Substantia nigra (tissue), 51 donors: ENCODE measurements at places on chromosomes 1 and 21.

- DNase-seq = no peak
Measured at GRCh38 chr1:204520834-204521709, 4.9 kb downstream of the MDM4 start.

- no peak for DNase-seq
Measured at GRCh38 chr1:200338451-200338850, 71.4 kb downstream of the ZNF281 start.

- no peak for DNase-seq
Measured at GRCh38 chr1:115411371-115412063, 73.5 kb upstream of the NGF start.

- DNase-seq = no peak
Measured at GRCh38 chr1:172638885-172639831, 19.7 kb upstream of the FASLG start.

- DNase-seq = no peak
Measured at GRCh38 chr1:155499953-155500639, 62.5 kb downstream of the ASH1L start.

- no peak for DNase-seq
Measured at GRCh38 chr1:172545396-172546004, 12.6 kb downstream of the SUCO start.

GRCh38 chr21:18985584-18985983 lies 582.0 kb upstream of the TMPRSS15 start:
- DNase-seq = no peak

- DNase-seq = no peak
Measured at GRCh38 chr1:17908945-17909344, 153.8 kb downstream of the ACTL8 start.

GRCh38 chr1:5711956-5712645 lies 280.1 kb downstream of the NPHP4 start:
- DNase-seq = no peak

- DNase-seq = no peak
Measured at GRCh38 chr1:63555480-63555879, 32.2 kb downstream of the EFCAB7 start.

DNA sequence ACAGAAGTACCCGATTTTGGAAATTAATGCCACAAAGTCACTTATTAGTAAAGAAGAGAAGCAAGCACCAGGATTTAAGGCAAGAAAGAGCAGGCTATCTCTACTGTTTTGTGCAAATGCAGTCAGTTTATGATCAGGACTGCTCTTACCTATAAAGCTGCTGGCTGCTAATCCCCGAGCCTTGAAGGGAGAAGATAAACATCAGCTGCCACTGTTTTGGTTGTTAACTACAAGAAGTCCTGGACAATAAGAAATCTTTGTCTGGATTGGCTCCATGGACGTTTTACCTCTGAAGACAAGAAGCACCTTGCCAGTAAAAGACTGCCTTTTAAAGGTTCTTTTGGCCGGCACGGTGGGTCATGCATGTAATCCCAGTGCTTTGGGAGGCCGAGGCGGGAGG lies 21.4 kb downstream of the FRRS1 start:
- no peak for DNase-seq

GRCh38 chr1:193434319-193434718 lies 247.9 kb upstream of the B3GALT2 start:
- DNase-seq = no peak

DNA sequence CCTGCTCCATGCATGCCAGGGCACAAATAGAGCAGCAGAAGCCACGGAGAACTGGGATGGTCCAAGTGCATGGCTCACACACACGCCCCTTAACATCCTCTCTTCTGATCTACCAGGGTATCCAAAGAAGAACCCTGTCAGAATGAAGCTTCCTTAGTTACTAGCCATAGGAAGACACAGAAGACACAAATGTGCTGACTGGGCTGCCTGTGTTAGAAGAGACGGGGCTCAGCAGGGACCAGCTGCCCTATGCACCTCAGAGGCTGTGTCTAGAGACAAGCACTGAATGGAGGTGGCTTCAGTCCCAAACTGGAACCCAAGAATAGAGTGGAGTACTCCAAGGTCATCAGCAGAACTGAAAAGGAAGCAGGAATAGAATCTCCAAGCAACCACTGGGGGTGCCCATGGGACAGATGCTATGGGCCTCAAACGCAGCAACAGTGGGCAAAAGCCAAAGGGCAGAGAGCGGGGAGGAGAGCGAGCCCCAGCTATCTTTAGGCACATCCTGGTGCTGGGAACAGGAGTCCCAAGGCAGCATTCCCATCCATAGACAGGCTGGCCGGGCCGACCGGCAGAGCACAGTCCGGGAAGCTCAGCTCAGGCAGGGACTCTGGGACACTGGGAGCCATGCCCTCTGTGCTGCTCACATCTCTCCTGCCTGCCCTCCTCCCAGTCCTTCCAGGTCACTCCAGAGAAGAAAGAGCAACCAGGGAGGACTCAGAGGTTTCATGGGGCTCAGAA lies 9.5 kb downstream of the SLC6A9 start:
- no peak for DNase-seq

- DNase-seq = no peak
Measured at GRCh38 chr21:35593000-35593502, 467.3 kb downstream of the SETD4 start.

- no peak for DNase-seq
Measured at GRCh38 chr21:36542312-36543101, 62.6 kb upstream of the CLDN14 start.

- DNase-seq = no peak
Measured at GRCh38 chr1:238647877-238648276, 738.5 kb upstream of the CHRM3 start.
